ENCODE measurements at places on chromosomes 12 and 14. TPM values are rescaled to one million over a fixed set of nuclear protein-coding genes. Genes with fewer than 3 reads are reported as not detected.

GRCh38 chr14:97331526-97331925 lies 534.3 kb downstream of the VRK1 start:
- DNase-seq, result no peak

GRCh38 chr12:27707216-27707615 lies 3.4 kb upstream of the MRPS35 start:
- DNase-seq, result no peak

- no peak for DNase-seq
Measured at GRCh38 chr12:92506460-92506859, 196.3 kb upstream of the PLEKHG7 start.

The TSPAN19 gene
- not detected for polyA plus RNA-seq

The SYNDIG1L gene
- not detected for polyA plus RNA-seq

Data from CD4-positive, CD25-positive, alpha-beta regulatory T cell (primary cell).